ENCODE measurements at places on chromosomes 16 and 17.

DNA sequence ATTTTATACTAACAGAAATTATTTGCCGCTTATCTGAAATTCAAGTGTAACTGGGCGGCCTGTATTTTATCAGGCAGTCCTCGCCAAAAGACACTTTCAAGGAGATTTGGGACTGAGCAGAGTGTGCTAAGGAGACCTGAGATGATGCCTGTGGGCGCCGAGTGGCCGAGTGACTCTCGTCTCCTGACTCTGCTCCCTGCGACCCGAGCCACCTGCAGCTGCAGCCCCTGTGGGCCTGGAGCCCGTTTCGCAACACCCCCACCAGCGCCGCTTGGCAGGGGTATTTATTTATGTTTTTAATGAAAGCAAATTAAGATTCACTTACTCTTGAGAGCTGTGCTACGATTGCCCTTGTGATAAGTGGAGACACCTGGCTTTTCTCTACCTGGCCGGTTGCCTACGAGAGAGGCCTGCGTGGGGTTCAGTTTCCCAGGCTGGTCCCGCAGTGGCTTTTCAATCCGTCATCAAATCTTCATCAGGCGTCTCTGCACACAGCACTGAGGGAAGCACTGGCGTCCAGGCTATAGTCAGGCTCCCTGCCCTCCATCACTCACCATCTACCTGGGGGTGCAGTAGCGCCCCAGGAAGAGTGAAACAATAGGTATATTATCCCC, 124.0 kb downstream of the SEC14L1 start:
- no peak for DNase-seq

- no peak for DNase-seq
Observed at GRCh38 chr17:9120471-9120870, 99.2 kb downstream of the NTN1 start.

- DNase-seq: no peak
Observed at GRCh38 chr16:10583269-10583668, 2.9 kb upstream of the EMP2 start.

- no peak for DNase-seq
Observed at GRCh38 chr17:50853015-50853615, 13.0 kb downstream of the TOB1 start.

- no peak for DNase-seq
Observed at GRCh38 chr16:85173981-85174751, 61.9 kb upstream of the CIBAR2 start.

- DNase-seq: no peak
Observed at GRCh38 chr16:67943619-67944504, at the start of gene LCAT. TSS of gene LCAT (minus strand) at chr16:67944120. CDS start at chr16:67944101, 19 bp downstream.

DNA sequence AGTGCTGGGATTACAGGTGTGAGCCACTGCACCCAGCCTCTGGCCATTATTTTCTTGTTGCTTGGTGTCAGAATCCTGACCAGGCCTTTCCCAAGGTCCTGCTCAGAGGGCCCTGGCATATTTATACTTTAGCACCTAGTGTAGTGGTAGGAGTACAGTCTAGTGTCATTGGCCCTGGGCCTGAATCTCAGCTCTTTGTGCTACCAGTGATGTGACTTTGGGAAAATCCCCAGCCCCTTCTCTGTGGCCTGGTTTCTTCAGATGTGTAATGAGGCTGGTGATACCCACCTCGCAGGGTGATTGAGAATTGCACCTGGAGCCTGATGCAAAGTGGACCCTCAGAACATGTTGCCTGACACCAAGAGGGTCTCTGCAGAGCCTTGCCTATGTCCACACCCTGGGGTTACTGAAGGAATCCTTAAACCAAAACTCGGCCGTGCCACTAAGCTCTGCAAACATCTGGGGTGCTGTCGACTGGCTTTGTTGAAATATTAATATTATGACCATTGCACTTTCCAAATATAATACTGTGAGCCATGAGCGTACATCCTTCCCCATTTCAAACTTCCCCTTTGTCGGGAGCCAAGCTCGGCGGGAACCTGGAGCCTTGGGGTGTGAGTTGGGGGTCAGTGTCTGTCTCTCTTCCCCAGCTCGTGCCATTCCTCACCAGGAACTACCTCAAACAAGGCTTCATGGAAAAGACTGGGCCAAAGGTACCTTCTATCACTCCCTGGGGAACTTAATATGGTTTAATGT, 18.0 kb upstream of the RNF135 start:
- no peak for DNase-seq

DNA sequence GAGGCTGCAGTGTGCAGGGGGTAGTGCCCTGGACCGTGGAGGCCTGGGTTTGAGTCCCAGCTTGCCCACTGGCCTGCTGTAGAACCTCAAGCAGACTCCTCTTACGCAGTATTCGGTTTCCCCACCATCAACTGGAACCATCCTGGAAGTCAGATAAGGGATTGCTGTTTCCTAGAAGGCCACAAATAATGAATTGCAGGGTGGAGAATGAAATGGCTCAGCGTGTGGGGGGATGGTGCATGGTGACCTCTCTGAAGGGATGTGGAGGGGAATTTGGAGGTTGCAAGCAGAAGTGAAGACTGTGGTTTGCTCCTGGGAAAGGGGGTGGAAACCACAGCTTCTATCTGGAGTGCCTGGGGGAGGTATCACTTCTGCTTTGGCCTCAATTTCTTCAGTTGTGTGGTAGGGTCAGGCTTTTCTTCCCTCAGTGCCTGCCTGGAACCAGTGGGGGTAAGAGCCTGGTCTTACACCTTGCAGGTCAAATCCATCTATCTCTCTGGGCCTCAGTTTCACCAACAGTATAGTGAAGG, 1.7 kb downstream of the ADGRG5 start:
- peak; percentile 20 for DNase-seq

DNA sequence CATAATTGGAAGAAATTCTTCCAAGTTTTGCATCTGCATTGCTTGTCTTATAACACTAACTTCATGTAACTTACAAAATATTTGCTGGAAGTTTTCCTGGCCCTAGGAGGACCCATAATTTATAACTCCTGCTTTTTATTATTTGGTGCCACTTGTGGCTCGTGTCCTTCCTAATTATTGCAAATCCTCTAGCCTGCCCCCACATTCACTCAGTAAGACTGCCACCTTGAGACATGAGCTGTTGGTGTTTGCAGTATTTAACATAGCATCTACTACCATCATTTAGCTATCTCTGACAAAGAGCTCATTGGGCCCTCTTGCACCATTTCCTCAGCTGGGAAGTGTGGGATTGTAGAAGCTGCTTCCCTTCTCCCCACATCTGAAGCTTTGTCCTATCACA, 49.5 kb downstream of the FTO start:
- DNase-seq: no peak

DNA sequence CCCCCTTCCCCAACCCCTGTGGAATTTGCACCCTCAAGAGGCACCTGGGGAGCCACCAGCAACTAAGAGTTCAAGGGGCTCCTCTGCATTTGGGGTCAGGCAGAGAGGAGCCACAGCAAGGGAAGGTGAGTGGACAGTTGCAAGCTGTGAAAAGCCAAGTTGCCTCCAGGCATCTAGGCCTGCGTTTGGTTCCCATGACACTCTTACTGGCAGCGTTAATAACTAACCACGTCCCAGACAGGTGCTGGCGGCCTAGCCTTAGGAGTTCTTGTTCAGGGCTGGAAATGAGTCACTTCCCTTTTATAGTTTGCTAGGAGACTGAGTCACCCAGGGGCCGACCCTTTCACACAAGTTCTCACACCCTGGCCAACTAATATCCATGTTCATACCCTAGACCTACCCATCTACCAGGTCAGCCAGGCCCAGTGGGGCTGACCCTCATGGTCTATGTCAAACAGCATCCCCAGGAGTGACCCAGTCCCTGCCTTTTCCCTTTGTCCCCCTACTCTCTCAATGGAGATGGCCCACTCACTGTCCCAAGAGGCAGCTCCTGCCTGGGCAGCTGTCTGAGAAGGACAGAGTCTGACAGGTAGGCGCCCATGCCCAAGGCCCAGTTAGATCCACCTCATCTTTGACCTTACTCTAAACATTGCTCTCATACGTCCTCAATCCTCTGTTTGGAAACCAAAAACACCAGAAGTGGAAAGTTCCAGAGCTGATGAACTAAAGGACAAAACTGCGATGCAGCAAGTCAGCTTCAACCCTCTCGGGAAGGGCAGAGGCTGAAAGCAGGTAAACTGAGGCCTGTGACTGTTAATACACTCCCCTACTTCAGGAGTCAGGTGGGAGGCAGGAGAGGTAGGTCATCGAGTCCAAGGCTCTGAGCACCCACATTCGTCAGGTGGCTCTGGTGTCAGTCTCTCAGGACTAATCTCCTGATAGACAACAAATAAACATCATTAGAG, 300.6 kb downstream of the SOX9 start:
- DNase-seq: peak; percentile 38

GRCh38 chr17:7327056-7327455, 2.1 kb downstream of the NEURL4 start:
- no peak for DNase-seq

- DNase-seq: no peak
Observed at GRCh38 chr16:19377864-19378263, 39.8 kb upstream of the TMC5 start.

DNA sequence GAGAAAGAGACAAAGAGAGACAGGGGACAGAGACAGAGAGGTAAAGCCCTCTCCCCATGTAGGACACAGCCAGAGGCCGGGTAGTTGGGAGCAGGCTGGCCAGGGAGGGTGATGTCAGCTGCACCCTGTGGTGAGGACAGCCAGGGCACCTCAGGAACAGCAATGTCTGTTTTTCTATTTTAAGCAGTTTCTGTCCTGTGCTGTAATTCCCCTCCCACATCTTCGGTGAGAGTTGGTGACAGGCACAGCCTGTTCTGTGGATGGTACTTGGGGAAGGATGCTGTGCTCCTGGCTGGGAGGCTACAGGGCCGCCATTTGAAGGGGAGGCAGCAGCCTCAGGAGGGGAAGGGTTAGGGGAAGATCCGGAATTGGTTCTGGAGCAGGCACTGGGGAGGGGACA, 163.5 kb downstream of the SDK2 start:
- no peak for DNase-seq

- DNase-seq: no peak
Observed at GRCh38 chr17:27888067-27888466, 5.1 kb downstream of the LYRM9 start.

- DNase-seq: no peak
Observed at GRCh38 chr17:28216052-28216451, 102.9 kb upstream of the TMEM97 start.

- no peak for DNase-seq
Observed at GRCh38 chr16:77679391-77679790, 42.9 kb upstream of the NUDT7 start.

Data from stimulated activated naive CD4-positive, alpha-beta T cell treated with Interleukin-2 at 50 U/mL for 16 hours (primary cell).